ENCODE measurements at places on chromosomes 3 and 15.

DNA sequence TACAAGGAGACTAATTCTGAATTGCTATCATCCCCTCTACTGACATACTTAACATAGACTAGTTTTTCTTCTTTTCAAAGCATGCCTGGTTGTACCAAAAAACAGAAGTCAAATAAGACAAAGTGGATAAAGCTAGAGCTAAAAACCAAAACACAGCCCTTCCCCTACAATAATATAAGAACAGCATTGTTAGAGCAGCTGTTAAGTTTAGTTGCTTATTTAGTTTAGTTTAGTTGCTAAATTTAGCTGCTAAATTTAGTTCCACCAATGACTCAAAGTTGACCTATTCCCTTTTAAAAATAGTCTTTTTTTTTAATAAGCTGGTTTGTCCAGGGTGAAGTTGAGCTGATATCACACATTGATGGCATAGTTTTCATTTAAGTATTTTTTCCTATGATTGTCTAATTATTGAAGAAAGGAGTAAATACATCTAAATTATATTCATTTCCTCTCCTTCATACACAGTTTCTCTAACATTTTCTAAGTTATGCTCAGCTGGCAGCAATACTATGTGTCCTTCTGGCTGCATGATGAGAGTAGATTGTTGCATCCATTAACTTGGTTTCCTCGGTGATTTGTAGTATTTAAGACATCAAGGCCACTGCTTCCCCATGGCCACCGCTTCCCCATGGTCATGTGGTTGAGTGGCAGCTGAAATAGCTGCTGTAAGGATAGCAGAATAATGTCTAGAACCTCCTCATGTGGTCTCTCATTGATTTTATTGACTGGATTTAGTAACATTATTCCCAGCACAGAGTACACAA is 718.6 kb upstream of the NECTIN3 start:
- DNase-seq, result no peak

DNA sequence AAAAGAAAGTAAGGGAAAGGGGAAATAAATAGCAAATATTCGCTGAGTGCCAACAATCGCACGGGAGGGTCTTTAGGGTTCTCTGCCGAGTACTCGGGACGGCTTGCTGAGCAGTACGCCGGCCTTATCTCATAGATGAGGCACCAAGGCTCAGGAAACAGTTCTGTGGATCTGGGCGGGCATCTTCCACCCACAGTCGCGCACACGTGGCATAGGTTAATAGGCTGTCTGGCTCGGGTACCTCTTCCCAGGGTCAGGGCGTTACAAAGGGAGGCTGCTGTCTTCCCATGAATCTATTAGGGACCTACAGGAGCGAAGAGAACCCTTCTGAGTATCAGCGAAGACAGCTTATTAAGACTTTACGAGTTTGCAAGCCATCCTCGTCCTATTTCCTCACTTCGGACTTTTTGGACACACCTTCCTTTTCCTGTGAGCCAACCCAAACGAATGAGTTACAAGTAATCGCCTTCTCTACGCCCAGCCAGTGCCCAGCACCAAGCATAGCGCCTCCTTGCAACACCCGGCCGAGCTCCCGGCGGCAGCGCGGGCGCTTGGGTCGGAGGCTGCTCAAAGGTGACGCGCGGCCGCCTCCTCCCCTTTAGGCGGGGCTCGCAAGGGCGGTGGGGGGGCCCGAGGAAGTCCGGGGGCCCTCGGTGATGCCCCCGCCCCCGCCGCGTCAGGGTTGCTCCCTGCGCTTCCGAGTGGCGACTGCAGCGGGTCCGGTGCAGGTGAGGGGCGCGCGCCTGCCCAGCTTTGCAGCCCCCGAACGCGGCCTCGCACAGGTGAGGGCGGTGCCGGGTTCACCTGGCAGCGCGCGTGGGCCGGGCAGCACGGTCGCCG is at the start of gene MCTP2:
MCTP2 (plus strand) TSS at position 679 of the 840 bp plus-strand sequence. CDS start 66,705 bp downstream, outside the sequence.
- peak; percentile 94 for DNase-seq

DNA sequence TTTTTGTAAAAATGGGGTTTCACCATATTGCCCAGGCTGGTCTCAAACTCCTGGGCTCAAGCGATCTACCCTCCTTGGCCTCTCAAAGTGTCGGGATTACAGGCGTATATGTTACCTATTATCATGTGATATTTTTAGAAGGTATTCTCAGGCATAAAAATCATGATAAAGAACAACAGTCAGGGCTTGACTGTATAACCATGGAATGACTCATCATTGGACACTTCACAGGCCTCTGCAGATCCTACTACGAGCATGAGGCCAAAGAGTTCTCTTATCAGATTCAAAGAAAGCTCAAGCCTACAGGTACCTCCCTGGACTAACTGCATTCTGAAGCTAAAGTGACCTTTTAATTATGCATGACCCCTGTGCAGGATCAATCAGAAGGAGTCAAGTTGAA is 91.7 kb upstream of the PRICKLE2 start:
- no peak for DNase-seq

DNA sequence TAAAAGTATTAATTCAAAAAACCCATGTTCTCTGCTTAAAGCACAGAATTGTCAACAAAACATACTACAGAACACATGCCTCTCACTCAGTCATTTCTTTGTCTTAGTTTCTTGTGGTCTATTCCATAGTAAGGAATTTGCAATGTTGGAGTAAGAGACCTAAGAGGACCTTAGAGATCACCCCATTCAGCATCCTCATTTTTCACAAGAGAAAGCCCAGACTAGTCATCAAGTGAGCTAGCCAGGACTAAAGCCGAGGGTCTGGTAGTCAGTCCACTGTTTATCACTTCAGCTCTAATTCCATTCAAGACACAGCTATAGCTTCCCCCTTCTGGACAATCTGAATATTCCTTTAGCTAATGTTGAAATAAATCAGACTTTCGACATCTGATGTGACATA is 601.1 kb downstream of the FHIT start:
- no peak for DNase-seq

- DNase-seq, result no peak
Measured at GRCh38 chr15:101614001-101614585, 38.1 kb downstream of the TM2D3 start.

DNA sequence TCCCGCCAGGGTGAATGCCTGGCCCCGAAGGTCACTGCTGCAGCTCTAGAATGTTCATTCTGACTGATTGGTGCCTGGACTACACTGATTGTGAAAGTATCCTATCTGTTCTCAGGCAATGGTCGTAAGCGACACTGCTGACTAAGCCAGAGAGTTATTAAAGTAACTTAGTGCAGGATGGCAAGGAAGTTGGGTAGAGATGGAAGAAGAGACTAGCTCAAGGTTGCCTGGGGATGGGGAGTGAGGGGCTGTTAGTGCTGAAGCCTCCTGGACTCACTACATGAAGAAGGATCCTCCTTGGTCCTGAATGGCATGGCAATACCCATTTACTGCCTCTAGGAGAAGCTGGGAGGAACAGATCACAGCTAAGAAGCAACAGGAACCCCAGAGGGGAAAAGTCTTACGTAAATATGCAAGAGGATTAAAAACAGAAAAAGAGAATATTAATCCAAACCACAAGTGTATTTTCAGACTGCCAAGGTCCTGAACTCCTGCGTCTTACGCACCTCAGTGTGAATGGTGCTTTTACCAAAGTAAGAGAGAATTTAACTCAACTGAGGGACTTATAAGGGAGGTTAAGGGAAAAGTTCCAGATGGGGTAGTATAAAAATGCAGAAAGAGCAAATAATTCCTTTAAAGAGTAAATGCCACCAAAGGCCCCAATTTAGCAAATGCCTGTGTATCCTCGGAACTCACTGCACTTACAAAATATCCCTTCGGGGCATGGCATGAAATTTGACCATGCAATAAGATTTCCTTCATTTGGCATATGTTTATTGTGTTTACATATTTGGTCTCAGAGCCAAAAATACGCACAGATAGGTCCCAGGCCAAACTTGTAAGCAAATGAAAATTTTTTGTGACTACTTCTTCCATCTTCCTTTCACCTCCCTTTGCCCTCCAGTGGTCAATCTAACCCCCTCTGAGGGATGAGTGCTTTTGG is 64.0 kb upstream of the DGKG start:
- DNase-seq, result no peak

DNA sequence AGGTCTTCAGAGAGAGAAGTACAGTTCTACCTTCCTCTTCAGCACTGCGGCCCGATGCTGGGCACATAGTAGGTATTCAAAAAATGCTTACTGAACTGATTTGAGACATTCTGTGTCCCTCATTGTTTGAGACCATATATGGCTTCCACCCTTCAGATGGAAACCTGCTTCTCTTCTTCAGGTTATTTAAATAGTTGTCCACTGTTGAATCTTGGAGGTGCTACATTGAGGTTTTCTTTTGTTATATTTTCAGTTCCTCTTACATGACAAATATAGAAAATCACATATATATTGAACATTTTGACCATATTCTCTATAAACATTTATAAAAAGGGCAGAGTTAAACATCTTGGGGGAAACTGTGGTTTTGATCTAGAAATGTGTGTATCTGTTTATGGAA is 200.2 kb upstream of the LRRC3B start:
- DNase-seq, result no peak

DNA sequence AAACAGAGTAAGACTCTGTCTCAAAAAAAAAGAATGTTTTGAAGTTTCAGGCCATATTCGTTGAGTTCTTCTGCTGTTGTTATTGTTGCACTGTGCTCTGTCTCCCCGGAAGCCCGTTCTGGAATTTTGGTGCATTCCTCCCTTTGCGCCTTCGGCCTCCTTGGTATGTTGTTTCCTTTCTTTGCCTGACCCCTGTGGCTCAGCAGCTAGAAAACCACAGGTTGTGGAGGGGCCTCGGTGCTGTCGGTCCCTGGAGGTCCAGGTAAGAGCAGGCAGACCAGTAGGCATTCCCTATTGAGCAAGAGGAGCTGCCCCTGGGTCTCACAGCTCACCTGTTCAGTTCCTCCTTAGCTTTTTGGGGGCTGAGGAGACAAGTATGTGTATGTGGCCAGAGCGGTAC is 51.0 kb upstream of the DLG1 start:
- DNase-seq, result no peak
